ENCODE measurements at places on chromosomes 5 and 9.

GRCh38 chr5:74639807-74640449 lies 600 bp downstream of the ENC1 start:
- DNase-seq = no peak

DNA sequence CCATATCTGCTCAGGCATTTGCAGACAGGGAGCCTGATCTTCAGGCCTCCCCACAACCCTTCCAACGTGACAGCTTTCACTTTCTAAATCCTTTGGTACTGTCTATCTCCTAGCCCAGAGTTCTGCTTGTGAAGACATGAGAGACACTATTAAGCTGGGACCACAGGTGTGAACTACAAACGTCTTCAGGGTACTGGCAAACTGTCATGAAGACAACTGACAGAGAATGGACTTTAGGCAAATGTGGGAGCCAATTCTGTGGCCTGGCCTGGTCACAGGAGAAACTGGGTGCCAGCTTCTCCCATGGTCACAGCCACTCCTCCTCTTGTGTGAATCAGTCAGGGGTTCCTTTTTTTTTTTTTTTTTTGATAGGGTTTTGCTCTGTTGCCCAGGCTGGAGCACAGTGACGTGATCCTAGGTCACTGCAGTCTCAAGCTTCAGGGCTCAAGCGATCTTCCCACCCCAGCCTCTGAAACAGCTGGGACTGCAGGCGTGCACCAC lies 10.4 kb downstream of the TRIM14 start:
- no peak for DNase-seq

DNA sequence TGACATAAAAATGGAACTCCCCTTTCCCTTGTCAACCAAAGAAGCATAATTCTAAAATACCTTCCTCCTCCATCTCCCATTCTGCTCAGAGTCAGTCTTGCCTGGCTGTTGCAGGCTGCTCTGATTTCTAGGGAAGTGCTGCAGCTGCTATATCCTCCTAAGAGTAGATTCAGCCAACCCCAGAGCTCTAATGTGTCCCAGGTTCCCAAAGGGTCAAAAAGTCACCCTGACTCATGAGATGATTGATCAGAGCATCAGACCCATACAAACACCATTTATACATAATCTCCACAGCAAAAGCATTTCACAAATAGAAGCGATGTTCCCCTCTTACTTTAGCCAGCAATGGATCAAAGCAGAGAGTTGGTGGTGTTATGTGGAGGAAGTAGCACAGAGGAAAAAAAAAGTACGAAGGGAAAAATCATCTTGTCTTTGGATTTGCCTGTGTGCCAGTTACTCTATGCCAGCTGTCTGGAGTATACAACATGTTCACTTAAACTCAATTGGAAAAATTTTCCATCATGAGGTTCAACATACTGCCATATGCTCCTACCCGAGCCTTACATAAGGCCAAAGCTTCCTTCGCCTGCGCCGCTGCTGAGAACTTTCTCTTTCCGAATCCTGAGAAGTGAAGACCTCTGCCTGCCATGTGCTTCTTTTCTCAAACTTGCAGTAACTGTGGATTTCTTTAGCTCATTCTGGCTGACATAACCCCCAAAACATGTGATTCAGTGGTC lies 258.0 kb downstream of the TLE4 start:
- no peak for DNase-seq

GRCh38 chr9:137579259-137579604 lies 507 bp upstream of the DPH7 start:
- DNase-seq = no peak

GRCh38 chr5:135851915-135852845 lies 17.7 kb downstream of the SLC25A48 start:
- no peak for DNase-seq

DNA sequence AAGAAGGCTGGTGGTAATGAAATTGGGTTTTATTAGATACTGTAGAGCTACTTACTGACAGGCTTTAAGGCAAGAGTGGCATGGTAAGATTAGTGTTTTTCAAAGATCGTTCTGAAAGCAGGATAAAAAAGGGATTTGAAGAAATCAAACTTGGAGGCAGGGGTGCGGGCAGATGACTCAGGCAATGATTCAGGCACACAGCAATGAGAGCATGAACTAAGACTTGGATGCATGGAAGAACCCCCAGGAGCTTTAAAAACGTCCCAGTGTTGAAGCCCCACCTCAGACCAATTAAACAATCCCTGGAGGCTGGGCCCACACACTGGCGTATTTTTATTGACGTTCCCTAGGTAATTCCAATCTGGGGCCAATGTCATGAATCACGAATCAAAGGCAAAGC lies 102.5 kb downstream of the SREK1 start:
- no peak for DNase-seq

GRCh38 chr9:18721267-18721994 lies 247.5 kb downstream of the ADAMTSL1 start:
- no peak for DNase-seq

DNA sequence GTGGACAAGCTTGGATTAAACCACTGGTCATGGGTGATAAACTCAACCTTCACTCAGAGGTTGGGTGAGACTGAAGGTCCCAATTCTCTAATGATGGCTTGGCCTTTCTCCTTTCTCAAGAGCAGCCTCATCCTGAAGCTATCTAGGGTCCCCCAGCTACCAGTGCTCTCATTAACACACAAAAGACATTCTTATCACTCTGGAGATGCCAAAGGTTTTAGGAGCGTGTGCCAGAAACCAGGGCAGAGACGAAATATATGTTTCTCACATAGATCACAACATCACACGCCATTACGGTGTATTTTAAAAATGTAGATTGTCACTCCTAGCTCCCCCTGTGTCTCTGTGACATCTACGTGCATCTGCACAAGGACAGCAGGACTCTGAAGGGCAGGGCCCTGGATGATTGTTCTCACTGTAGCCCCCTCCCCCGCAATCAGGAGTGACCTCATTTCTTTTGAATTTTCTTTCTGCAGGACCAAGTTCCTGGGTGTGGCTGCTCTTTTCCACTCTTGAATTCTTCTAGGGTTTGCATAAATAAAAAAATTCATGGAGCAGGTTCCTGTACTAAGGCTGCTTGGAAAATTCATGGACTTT lies 311.3 kb downstream of the GADD45G start:
- no peak for DNase-seq

DNA sequence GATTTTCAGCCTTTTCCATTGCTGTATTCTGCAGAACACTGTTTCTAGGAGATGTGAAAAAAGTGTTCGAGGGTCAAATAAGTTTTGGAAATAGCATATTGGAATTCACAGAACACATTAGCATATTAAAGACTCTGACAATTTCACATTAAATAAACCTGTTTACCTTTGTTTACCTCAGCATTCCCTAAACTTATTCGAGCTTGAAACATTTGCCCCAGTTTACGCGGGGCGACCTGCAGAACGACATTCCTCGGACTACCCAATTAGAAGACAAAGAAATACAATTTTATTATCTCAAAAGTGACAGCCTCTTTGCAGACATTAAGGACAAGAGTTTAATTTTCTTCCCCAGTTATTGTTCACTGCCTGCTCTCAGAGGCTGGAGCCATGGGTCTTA lies 110.3 kb upstream of the NFIB start:
- DNase-seq = no peak

DNA sequence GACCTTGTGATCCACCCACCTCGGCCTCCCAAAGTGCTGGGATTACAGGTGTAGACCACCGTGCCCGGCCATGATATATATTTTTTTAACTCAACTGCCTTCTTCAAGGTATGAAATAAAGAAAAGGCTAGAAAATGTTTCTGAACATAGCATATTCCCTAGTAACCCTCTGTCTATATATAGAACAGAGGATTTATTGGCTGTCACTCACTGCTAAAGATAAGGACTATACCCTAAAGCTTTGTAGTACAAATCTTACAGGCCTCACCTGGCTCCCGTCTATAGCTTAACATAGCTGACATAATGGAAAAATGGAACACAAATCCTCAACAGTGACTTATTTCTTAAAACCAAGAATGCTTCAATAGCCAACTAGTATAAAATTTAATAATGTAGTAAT lies 14.2 kb downstream of the SGTB start:
- DNase-seq = no peak

DNA sequence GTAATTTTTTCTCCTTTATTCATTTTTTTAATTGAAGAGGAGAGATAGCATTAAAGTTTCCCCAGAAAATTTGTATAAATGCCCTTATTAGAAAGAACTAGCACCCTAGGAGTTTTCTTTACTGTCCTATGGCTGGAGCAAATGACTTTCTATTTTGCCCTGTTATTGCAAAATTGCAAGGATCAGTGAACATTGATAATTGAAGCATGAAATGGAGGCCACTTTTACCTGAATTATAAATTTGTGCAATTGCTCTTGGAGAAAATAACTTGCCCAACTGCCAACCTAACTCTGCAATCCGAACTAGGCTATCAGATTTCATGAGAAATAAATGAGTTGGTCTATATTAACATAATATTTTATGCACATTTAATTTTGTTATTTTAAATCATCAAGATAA lies 111.9 kb downstream of the MTRR start:
- DNase-seq = no peak

- DNase-seq = no peak
These were observed 49.9 kb downstream of the USP20 start for GRCh38 chr9:129885018-129885669.

GRCh38 chr9:101225271-101225670 lies 159.5 kb downstream of the BAAT start:
- DNase-seq = no peak

DNA sequence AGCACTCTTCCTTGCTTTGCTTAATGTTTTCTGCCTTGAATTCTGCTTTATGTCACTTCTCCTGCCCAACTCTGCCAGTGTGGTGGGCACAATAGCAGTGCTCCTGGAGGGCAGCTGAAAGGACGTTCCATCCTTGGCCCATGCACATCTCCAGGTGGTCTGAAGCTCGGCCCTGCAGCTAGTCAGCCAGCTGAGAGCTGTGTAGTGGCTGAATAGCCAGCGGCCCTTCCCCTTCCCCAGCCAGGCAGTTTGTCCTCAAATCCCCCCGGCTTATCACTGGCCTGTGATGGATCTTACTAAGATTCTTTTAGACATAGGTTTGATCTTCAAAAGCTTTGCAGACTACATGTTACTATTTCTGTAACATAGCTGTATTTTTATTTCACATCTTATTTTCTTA lies 42.7 kb upstream of the ANGPTL2 start:
- DNase-seq = no peak

- no peak for DNase-seq
These were observed 45.1 kb downstream of the GLRX start for GRCh38 chr5:95777441-95777840.

DNA sequence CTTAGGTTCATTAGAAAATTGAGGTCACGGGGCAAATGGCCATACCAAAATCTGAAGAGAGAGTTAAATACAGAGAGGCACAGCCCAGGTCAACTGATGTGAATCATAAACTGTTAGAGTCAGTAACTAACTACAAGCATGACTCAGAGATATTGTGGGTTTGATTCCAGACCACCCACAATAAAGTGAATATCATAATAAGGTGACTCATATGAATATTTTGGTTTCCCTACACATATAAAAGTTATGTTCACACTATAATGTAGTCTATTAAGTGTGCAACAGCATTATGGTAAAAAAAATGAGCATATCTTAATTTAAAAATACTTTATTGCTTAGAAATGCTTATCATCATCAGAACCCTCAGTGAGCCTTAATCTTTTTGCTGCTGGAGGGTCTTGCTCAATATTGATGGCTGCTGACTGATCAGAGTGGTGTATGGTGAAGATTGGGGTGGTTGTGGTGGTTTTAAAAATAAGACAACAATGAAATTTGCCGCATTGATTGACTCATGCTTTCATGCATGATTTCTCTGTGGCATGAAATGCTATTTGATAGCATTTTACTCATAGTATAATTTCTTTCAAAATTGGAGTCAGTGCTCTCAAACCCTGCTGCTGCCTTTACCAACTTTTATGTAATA lies 53.1 kb upstream of the EDIL3 start:
- DNase-seq = no peak

GRCh38 chr5:54518146-54518817 lies 723 bp downstream of the SNX18 start:
- DNase-seq = no peak

GRCh38 chr5:177595991-177596774 lies 3.7 kb upstream of the B4GALT7 start:
- DNase-seq = no peak

- no peak for DNase-seq
These were observed 23.1 kb downstream of the TRIM7 start for GRCh38 chr5:181181650-181182565.

DNA sequence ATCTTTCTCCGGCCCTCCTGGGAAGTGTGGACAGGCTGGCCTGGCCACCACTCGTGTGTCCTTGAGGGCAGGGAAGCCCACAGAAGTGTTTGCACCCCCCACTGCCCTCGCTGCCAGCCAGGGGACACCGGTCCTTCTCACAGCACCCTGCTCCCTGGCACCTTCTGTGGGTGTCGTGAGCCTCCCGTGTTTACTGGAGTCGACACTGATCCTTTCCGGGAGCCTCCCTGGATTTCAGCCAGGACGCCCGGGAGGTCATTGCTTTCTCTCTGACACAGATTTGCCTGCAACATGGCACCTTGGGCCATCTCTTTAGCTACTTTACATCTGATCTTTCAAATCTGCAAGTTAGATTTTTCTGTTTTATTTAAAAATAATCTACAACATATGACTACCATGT lies 120.4 kb upstream of the CACNA1B start:
- DNase-seq = no peak

DNA sequence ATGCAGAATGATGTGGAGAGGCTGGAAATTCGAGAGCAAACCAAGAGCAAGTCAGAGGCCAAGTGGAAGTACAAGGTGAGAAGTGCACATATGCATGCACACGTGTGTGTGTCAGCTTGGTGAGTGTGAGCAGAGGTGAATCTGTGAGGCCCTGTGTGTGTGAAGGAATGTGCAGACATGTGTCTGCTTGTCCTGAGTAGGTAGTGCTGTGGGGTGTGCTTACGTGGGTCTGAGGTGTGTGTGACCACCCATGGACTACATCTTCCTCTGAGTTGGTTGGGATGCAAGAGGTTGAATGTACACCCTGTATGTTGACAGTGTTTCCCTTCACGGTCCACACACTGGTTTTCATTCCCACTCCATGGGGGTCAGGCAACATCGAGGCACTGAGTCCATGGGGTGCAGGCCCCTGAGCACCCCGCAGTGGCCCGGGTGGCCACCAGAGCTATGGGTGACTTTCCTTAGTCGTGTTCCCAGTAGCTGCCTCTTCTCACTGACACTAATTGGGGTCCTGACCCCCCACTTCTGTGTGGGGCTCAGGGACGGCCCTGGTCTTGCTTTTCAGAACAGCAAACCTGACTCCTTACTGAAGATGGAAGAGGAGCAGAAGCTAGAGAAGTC lies 86.7 kb downstream of the PHF2 start:
- DNase-seq = no peak

- DNase-seq = no peak
These were observed 32.2 kb downstream of the ANKS6 start for GRCh38 chr9:98763986-98764745.

All from activated CD8-positive, alpha-beta memory T cell treated with anti-CD3 and anti-CD28 coated beads for 1 hour (primary cell).